Prostate gland (tissue), 2 donors: ENCODE measurements at places on chromosomes 4 and X.

DNA sequence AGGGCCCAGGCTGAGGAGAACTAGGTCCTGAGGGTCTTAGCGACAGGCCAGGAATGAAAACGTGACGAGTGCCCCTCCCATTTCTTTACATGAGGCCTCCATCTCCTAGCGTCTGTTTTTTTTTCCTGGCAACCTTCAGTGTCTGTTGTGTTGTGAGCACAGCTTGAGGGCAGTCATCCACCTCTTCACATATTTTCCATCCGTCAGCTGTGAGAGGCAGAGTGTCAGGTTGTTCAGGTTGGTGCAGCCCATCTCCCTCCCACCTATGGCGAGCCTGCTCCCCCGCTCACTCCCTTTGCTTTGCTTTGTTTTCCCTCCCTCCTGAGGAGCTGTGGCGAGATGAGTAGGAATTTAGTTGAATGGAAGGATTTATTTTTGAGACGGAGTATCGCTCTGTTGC is 51.7 kb upstream of the CHRNA9 start:
- DNase-seq = no peak

- DNase-seq = no peak
These were observed 50.7 kb upstream of the PRSS48 start for GRCh38 chr4:151226004-151226932.

GRCh38 chr4:11842620-11843263 is 414.0 kb upstream of the HS3ST1 start:
- no peak for DNase-seq

DNA sequence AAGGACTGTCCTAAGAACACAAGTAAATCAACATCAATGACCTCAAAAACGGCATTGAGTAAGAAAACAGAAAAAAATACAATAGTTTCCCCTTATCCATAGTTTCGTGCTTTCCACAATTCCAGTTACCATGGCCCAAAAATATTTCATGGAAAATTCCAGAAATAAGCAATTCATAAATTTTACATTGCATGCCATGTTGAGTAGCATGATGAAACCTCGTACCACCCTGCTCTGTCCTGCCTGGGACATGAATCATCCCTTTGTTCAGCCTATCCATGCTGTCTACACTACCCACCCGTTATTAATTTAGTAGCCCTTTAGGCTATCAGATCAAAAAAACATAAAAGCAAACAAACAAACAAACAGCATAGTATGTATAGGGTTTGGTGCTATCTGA is 51.1 kb downstream of the KLF3 start:
- DNase-seq = no peak

GRCh38 chrX:39170464-39170863 is 369.2 kb downstream of the MID1IP1 start:
- no peak for DNase-seq
